ENCODE measurements at places on chromosomes 3 and 15.
A peak's percentile ranks its signal among the peaks of the same experiment; 100 is the strongest.

GRCh38 chr15:27650244-27650643, 448.9 kb downstream of the OCA2 start:
- no peak for DNase-seq

GRCh38 chr15:93479715-93480114, 390.7 kb upstream of the RGMA start:
- no peak for DNase-seq

GRCh38 chr15:95558916-95559315, 771.6 kb upstream of the NR2F2 start:
- DNase-seq, result no peak

DNA sequence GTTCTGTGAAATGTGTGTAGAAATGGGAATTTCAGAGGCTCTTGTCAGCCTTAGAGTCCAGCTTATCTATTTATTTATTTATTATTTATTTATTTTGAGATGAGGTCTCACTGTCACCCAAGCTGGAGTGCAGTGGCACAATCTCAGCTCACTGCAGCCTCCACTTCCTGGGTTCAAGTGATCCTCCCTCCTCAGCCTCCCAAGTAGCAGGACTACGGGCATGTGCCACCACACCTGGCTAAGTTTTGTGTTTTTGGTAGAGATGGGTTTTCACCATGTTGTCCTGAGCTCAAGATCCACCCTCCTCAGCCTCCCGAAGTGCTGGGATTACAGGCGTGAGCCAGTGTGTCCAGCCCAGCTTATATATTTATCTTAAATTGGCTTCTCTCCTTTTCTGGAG, 11.5 kb downstream of the CNOT10 start:
- DNase-seq, result no peak

GRCh38 chr3:43477600-43477999, 144.2 kb downstream of the ANO10 start:
- peak; percentile 57 for DNase-seq

DNA sequence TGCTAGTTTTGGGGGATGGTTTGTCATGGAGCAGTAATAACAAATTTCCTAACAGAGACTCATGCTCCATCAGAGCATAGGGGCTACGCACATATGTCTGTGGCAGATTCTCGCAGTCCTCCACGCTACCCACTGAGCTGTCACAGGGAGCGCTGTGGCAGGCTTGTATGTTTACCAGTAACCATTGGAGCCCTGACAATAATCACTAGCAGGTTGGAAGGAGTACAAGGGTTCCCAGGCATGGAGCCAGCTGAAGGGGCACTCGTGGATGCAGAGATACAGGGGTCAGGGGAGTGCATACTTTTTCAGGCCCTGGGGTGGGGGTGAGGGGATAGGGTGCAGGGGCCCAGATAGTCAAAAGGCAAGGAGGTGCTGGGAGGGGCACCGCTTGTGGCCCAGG, 7.9 kb upstream of the GP9 start:
- peak; percentile 87 for DNase-seq

DNA sequence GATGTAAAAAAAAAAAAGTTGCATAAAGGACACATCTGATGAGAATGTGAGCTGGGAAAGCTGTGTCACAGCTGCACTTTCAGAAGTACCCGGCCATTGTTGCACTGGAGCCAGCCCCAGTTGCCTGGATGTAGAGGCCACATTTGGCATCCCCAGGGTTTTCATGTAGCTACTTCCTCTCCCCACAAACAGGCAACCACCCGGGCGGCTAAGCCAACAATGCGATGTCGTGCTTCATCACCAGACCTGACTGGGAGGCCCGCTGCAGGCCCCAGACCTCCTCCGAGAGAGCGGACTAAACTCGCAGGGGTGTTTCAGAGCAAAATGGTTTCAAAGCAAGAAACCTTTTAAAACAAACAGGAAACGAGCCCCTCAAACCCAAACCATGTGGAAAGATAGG, 142.3 kb downstream of the TMCO5A start:
- DNase-seq, result no peak

GRCh38 chr15:90911906-90912769, 9.0 kb downstream of the MAN2A2 start:
- DNase-seq, result no peak

DNA sequence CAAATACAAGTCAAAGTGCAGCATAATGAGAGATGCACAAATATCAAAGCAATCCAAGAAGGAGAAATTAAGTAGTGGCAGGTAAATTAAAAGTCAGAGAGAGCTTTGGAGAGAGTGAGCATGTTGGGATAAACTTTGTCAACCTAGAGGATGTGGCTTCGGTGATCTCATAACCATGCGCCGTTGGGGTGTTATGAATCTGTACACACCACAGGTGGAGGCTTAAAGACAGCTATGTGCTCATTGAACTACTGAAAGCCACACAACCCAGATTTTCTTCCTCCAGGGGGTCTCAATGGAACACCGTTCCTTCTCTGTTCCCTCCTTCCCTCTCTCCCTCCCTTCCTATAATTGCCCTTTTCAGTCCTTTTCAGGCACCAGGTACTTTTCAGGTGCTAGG, 52.0 kb downstream of the SUCNR1 start:
- no peak for DNase-seq

- no peak for DNase-seq
These were observed 108.6 kb downstream of the AKAP13 start for GRCh38 chr15:85488997-85489396.

- DNase-seq, result no peak
These were observed 65.9 kb downstream of the CHAC1 start for GRCh38 chr15:41019174-41019573.

GRCh38 chr3:139134678-139135372, 90.1 kb upstream of the PRR23C start:
- no peak for DNase-seq

GRCh38 chr3:128383316-128384235, 83.1 kb downstream of the DNAJB8 start:
- DNase-seq, result peak; percentile 88

- DNase-seq, result no peak
These were observed 3.4 kb downstream of the PIGB start for GRCh38 chr15:55322467-55322866.

- DNase-seq, result no peak
These were observed 201.4 kb downstream of the PLOD2 start for GRCh38 chr3:145959457-145960088.

DNA sequence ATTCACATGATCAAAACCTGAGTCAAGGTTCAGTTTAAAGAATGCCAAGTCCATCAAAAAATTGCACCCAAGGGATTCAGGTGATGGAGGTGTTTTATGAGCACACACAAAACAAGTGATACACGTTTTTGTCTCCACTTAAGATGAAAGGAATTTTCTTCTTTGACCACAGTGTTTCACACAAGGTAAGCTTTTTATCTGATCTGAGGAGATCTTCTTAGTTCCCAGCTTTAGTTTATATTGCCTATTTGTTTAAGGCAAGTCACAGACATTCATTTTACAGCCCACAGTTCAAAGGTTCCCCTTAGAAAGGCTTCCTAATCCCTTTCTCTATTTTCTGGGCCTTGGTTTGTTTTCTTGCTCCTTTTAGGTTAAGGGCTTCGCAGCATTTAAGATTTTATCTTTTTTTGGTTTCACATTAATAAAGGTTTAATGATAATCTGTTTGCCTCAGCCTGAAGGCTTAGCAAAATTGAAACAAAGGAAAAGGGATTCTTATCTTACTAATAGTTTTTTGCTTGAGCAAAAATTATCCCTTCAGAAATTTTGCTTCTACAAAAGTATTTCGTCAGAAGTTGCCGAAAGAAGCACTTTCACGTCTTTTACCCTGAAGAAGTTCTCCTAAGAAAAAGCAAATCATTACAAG, 420.5 kb upstream of the NAALADL2 start:
- DNase-seq, result no peak

DNA sequence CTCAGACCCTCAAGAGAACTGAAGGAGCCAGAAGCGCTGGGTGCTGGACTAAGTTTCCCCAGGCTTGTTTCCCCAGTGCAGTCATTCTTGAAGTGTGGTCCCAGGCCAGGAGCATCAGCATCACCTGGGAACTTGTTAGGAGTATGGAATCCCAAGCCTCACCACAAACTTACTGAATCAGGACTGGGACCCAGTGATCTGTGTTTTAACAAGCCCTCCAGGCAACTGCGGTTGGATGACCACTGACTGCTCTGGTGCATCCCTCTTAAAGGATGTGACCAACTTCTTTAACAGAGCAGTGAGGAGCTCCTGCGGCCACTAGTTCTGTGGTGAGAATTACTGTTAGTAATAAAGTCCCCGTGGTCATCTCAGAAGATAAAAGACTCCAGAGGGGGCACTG, 62.4 kb upstream of the DAZL start:
- no peak for DNase-seq

GRCh38 chr15:86892774-86893449, 813.2 kb downstream of the AGBL1 start:
- no peak for DNase-seq

DNA sequence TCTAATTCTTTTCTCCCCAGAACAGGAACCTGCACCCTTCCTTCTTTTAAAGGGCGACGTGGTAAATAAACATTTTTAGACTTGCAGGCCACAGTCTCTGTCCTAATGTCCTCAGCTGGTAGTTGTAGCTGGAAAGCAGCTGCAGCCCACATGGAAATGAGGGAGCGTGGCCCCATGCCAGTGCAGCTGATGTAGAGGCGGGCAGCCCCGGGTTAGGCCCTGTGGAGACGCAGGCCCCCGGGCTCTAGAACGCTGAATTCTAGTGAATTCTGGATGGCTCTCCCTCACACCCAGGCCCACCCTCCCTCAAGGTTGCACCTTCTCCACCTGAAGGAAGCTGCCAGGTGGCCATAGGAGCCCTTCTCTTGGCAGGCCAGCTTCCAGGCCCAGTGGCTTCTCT, 52.3 kb downstream of the PGPEP1L start:
- peak; percentile 67 for DNase-seq

Data from right cardiac atrium (tissue), 5 donors.